Activated gamma-delta T cell (primary cell): ENCODE measurements at places on chromosomes 4 and X.

- no peak for DNase-seq
Measured at GRCh38 chr4:82491251-82491960, 61.0 kb downstream of the ENOPH1 start.

- DNase-seq, result no peak
Measured at GRCh38 chrX:84118769-84119168, 69.2 kb downstream of the RPS6KA6 start.

- DNase-seq, result no peak
Measured at GRCh38 chrX:102833136-102833535, 103.9 kb upstream of the RAB40AL start.

DNA sequence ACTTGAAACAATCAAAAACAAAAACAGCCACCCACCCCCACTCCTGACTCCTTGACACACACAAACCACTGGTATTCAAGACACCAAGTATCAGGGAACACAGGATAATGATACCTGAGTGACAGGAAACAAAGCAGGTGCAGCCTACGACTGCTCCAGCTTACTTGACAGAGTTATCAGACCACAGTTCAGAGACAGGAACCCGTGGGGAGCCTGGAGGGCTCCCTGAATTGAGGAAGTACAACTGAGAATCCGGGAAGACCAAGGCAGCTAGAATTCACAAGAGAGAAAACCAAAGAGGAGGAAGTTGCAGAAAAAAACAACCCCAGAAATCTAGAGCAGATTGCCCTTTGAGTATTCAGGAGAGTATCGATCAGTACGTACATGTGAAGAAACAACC is 20.5 kb downstream of the COMMD8 start:
- DNase-seq, result no peak

GRCh38 chrX:106014119-106014775 is 24.3 kb downstream of the SERPINA7 start:
- no peak for DNase-seq
